Stimulated activated CD4-positive, alpha-beta T cell treated with anti-CD3 and anti-CD28 coated beads, Interleukin-1b, Interleukin-23, amount 100 ng/mL, for 1 hour (primary cell): ENCODE measurements at places on chromosomes 2 and 18.

GRCh38 chr2:86042256-86043168 lies 63.2 kb downstream of the POLR1A start:
- no peak for DNase-seq

GRCh38 chr2:62505750-62506420 lies at the start of gene TMEM17:
TSS of gene TMEM17 (minus strand) at chr2:62506195. CDS start at chr2:62506129, 66 bp downstream.
- DNase-seq, result no peak

GRCh38 chr2:239690651-239691631 lies 290.1 kb upstream of the HDAC4 start:
- no peak for DNase-seq

GRCh38 chr2:232521959-232522622 lies 1.9 kb downstream of the PRSS56 start:
- peak; percentile 73 for DNase-seq

DNA sequence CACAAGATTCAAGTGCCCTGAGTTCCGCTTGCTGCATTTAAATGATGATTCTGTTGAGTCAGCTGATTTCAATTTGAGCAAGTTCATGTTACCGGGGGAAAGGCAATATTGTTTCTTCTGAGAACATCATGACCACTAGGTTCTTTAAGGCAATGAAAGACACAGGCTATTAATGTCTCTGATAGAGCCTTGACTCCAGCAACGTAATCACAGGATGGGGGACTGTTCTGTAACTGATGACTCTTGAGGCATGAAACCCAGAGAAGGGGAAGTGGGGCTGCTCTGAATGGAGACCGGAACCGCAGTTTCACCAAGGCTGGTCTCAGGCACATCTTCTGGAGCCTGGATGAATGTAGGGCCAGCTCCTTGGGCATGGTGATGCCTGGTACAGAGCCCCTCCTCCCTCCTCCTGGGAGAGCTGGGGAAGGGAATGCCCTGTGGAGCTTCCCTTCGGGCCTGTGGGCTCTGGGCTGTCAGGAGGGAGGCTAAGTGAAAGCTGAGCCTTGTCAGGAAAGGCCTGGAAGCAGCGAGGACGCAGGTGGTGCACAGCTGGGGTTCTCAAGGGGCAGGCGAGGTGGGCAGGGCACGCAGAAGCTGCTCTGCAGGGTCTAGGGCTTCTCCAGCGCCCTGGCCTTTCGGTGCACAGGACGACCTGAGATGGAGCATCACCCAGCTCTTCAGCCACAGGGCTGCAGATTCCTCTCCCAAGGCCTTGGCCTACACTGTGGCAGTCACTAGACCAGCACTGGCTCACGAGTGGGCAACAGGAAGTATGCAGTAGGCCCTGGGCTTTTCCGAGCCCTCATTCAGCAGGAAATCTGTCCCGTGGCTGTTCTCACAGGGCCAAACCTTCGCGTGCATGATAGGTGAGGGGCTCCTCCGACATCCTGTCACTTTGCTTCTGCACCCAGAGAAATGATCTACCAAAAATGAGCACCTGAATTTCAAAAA lies 36.6 kb upstream of the PRLH start:
- no peak for DNase-seq

DNA sequence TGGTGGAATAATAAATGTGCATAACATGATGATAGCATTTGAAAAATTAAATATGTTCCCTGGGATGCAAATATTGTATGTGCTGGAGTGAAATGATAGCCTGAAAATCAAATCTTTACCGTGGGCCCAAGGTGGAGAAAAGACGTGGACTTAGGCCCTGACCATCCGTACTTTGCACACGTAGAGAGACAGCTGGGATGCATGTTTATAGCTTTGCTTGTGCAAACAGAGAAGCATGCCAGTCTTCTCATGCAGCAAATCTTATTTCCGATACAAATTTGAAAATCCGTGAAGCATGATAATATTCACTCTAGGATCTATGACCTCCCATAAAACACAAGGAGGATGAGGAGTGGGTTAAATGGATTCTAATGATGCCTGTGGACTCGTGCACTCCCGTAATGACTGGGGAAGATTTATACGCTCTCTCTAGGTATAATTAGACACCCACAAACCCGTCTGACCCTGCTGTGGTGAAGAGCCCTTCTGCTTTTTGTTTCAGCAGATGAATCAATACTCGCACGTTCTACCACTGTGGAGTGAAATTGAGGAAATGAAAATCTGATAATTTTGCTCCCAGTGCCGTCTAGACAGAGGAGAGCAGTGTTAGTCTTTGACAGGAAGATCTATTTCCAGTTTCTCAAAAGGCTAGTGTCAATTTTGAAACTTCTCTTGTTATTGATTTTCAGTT lies 810.3 kb upstream of the SALL3 start:
- DNase-seq, result no peak

GRCh38 chr2:144085016-144085415 lies 434.9 kb downstream of the ZEB2 start:
- no peak for DNase-seq

- no peak for DNase-seq
These were observed 32.3 kb downstream of the FOSL2 start for GRCh38 chr2:28424799-28425463.

- no peak for DNase-seq
These were observed 165.6 kb upstream of the NCKAP5 start for GRCh38 chr2:133733901-133734255.

DNA sequence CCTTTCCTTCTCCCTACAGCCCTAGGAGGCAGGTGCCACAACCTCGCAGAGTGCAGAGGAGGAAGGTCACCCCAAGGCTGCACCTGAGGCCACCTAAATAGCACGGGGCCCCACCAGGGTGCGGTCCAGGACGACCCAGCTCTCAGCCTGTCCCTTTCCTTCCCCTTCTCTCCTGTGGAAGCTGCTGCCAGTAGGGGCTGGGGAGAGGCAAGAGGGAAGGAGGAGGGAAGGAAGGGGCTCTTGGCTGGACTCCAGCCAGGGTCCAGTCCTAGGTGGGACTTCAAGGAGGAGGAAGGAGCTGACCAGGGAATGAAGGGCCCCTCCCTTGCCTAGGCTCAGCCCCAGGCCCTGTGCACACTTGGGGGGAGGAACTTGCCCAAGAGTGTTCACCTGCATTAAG lies 11.1 kb downstream of the CRACDL start:
- DNase-seq, result no peak

- no peak for DNase-seq
These were observed 544.7 kb downstream of the PARD3B start for GRCh38 chr2:205089958-205090357.

DNA sequence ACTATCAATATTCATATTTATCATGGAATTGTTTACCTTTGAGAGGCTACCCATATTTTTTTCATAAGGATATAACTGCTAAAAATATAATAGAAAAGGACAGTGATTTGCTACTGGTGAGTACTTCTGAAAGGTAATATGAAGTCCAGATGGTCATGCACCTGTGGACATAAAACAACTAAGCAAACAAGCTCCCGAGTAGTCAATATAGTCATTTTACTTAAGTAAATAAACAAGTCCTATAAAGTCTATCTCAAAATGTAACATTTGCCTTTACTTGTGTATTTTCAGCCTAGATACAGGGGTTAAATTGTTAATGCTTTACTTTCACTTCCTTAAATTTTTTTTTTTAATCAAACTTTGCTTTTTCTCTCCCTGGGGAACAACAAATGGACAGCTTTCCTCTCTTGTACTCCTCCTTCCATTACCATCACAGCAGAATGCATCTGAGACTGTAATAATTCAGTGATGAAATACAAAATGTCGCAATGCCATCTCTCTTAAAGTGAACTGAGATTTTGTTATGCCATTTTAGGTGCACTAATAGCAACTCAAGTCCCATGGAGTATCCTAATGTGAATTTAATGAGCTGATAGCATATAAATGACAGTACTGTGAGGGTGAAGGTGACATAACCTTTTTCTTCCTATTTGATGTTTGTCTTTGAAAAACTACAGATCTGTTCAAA lies 1325.4 kb upstream of the ZEB2 start:
- no peak for DNase-seq

- DNase-seq, result no peak
These were observed 20.6 kb downstream of the TRIB2 start for GRCh38 chr2:12737297-12737696.

DNA sequence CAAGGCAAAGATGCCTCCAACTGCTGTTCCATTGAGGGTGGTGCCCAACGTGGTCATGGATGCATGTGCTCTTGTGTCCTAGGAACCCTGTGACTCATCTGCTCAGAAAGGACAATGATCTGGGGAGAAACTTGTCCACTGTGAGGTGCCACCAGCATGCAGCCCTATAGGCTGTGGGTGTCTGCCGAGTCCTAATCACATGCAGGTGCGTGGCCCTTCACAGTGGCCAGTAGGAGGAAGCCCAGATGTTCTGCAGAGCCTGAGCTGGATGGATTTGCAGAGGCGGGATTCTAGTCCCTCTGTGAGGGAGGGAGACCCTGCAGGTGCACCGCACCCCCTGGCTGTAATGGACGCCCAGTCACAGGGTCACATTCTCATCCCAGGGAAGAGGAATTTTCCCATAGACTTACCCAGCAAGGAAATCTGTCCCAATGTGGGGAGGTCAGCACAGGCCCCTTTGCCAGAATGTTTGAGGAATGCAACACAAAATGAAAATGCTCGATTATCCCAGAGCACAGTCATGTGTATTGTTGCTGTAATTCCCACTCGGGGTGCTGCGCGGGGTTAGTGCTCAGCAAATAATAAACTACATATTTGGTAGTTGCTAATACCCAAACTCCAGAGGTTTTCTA lies 13.9 kb downstream of the GDF7 start:
- no peak for DNase-seq

- no peak for DNase-seq
These were observed 7.2 kb upstream of the CD226 start for GRCh38 chr18:69954719-69955480.

GRCh38 chr2:128386066-128386465 lies 67.4 kb upstream of the HS6ST1 start:
- no peak for DNase-seq

GRCh38 chr18:46458472-46458871 lies 198.5 kb downstream of the LOXHD1 start:
- DNase-seq, result no peak

DNA sequence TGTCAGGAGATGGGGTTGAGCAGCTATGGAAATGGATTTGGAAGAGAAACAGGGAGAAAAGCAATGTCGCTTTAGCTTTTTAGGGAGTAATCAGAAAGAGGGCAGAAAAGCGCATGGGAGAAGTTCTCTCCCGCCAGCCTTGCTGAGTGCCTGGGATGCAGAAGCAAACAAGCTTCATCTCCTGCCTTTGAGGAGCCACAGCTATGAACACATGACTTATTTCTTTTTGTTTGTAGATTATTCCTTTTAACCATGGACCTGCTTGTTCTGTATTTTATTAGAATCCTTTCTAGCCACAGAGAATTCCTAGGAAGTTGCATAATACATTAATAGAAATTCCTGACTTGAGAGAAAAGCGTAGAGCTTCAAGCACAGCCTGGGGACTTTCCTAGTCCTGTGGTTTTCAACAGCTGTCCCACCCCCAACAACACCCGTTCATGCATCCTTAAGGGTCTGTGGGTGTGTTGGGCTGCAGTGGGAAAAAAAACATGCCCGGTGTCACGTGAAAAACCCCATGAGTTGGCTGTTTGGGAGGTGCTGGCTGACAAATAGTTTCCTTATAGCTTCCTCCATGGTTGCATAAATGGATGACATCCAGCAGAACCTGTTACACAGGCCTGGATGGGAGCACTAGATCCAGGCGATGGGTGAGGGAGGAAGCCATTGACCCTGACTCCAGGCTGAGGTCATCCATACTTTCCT lies 14.9 kb downstream of the SLC9A4 start:
- no peak for DNase-seq

DNA sequence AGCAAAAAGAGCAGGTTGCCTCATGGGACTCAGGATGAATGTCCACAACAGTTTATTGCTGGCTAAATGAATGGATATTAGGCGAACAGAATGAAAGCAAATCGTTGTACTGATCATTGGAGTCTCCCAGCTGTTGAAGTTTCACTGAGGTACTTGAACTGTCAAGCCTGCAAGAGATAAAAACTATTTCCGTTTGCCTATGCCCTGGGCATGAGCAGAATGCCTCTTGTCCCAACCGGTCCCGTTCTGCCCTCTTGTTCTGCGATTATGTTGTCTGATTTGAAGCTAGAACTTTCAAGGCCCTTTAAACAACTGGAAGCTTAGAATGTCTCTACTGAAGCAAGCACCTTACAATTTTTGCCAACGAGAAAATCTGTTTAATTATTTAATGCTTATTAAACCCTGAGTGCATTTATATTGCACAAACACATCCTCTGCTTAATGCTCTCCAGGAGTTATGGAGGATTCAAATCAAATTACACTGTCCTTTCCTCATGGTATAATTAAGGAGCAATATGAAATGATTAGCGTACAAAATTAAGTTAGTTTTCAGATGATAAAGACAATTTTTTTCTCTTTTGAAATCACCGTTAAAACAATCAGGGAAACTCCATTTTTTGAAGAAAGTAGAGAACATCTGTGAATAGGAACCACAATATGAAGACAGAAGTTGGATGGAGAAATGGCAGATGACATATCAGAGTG lies 17.7 kb downstream of the QPCT start:
- no peak for DNase-seq

- no peak for DNase-seq
These were observed 96.3 kb upstream of the B3GNT2 start for GRCh38 chr2:62099523-62100175.

DNA sequence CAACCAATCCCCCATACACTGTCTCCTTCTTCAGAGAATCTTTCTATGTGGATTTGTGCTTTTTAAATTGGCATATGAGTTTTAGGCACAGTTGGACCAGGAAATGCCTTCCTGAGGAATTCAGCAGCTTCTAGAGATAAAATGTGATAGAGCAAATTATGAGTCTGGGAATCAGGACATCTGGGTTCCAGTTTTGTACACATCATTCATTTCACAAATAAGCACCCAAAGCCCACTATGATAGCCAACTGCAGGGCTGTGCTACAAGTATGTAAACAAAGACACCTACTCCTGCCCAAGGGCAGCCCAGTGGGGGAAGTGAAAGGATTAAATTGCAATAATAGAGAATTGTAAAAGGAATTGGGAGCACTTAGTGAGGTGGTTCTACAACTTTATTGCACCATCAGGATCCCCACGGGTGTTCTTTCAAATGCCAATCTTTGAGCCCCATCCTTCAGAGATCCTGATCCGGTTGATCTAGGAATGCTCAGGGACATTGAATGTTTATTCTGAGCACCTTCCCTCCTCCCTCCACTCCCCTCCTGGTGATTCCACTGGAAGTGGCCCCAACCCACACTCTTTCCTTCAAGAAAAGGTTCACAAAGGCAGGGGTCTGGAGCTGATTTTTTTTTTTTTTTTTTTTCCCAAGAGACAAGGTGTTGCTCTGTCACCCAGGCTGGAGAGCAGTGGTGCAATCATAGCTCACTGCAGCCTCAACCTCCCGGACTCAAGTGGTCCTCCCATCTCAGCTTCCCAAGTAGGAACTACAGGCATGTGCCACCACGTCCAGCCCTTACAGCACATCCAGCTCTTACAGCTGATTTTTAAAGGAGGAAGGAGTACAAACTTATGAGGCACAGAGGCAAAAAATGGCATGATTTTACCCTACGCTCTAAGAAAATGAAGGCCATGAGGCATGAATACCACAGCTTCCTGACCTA lies 11.1 kb upstream of the KCMF1 start:
- no peak for DNase-seq

DNA sequence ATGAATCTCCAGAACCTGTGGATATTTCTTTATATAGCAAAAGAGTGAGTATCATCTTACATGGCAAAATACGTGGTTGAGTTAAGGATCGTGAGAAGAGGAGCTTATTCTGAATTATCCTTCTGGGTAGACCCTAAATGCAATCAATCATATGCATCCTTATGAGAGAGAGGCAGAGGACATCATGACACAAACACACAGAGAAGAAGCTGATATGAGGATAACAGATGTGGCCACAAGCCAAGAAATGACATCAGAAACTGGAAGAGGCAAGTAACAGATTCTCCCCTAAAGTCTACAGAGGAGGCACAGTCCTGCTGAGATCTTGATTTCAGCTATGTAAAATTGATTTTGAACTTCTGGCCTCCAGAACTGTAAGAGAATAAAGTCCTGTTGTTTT lies 730.2 kb upstream of the ZNF804A start:
- DNase-seq, result no peak
